ENCODE measurements at places on chromosomes 16 and 17.

GRCh38 chr16:67077871-67078270 lies 31.9 kb upstream of the PHAF1 start:
- no peak for DNase-seq

- DNase-seq, result no peak
Measured at GRCh38 chr17:19703828-19704613, 12.4 kb downstream of the SLC47A2 start.

GRCh38 chr16:53556521-53556920 lies 53.5 kb upstream of the AKTIP start:
- DNase-seq, result no peak

DNA sequence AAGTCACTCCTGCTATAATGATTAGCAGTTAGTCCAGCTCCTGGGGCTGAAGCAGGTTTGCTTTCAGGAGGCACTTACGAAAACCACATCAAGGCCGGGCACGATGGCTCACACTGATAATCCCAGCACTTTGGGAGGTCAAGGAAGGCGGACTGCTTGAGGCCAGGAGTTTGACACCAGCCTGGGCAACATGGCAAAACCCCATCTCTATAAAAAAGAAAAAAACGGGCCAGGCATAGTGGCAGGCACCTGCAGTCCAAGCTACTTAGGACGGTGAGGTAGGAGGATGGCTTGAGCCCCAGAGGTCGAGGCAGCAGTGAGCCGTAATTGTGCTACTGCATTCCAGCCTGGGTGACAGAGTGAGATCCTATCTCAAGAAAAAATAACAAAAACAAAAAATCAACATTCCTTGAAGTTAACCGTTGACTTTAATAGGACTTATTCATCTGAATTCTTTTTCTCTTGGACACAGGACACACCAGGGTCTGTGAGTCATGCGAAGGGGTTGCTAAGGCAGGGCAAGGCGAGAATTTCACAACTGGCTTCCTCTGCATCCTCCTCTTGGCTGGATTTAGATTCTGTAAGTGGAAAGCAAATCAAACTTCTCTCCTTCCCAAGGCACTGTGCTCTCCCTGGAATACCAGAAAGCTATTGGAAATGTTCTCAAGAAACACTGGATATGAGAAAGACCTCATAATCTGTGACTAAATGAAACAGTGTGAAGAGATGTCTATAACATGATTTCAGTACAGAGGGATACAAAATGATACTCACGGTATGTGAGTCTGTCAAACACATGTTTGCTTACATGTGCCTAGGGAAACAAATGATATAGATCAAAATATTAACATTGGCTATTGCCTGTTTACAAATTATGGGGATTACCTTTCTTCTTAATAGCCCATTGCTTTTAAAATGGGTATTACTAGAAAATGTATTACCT lies 99.5 kb downstream of the SYCE1L start:
- no peak for DNase-seq

GRCh38 chr17:73029991-73030390 lies 62.5 kb downstream of the SLC39A11 start:
- DNase-seq, result no peak

GRCh38 chr16:11484691-11485258 lies 101.9 kb downstream of the LITAF start:
- DNase-seq, result no peak

GRCh38 chr16:9384141-9384540 lies 292.7 kb downstream of the HAPSTR1 start:
- no peak for DNase-seq

- DNase-seq, result no peak
Measured at GRCh38 chr17:83190004-83190385, 110.6 kb downstream of the METRNL start.

GRCh38 chr16:49583911-49584310 lies 210.3 kb downstream of the C16orf78 start:
- DNase-seq, result no peak

DNA sequence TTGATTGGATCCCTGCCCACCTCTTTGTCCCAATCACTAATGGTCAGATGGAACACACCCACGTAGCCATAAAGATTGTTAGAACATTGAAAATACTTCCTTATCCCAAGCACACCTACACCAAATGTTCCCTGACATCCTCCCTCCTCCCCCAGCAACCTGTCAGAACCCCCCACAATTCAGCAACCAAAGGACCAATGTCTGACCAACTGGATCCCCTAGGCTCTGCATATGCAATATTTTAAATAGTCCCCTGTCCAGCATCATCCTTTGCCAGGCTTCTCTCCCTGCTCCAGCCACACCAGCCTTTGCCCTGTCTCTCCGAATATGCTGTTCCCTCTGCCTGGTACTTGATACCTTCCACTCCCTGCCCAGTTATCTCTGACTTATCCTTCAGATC lies 54.9 kb upstream of the CES5A start:
- DNase-seq, result no peak

DNA sequence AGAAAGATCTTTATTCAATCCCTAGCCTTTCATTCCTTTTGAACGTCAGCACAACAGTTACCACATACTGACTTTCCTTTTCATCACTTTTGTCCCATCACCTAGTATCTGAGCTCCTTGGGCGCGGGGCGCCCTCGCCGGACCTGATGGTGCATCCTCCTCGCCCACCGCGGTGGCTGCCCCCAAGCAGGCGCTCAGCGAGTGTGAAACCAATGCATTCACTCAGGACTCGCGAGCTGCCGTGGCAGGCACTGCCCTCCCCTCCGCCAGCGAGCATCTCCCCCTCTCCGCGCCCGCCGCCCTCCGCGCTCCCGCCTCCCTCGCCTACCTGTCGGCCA lies 756 bp downstream of the KLHL11 start:
- DNase-seq, result peak; percentile 27

DNA sequence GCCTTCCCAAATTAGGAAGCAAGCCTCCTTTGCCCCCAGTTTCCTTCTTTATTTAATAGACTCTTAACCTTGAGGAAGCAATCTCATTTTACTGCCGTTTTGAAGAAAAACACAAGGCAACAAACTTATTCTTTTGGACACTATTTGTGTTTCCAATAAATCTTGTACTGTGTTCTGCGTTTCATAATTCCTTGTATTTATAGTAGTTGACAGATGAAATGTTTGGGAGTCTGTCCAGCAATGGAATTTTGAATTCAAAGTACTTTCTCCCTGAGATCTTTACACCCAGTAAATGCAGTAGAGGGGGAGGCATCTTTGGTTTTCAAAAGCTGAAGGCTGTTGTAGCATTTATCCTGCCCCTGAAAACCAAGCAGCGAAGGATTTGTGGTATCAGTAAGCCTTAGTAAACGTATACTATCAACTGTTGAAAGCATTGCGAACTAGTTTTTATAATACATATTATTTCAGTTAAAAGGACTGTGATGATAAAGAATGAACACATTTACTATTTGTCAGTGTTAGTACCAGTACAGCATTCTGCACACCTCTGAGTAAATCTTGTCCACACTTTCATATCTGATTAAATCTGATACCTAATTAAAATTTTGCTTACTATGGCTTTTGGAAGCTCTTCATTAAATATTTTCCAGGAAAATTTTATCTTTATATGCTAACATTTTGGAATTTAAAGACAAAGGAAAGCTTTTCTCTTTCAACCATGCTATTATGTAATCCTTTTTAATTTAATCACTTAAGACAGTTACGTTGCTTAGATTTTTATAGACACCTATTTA lies 83.1 kb downstream of the TNRC6C start:
- no peak for DNase-seq

- DNase-seq, result no peak
Measured at GRCh38 chr17:14748036-14748710, 447.3 kb downstream of the HS3ST3B1 start.

GRCh38 chr17:29291163-29291752 lies 2.7 kb downstream of the NUFIP2 start:
- DNase-seq, result no peak

DNA sequence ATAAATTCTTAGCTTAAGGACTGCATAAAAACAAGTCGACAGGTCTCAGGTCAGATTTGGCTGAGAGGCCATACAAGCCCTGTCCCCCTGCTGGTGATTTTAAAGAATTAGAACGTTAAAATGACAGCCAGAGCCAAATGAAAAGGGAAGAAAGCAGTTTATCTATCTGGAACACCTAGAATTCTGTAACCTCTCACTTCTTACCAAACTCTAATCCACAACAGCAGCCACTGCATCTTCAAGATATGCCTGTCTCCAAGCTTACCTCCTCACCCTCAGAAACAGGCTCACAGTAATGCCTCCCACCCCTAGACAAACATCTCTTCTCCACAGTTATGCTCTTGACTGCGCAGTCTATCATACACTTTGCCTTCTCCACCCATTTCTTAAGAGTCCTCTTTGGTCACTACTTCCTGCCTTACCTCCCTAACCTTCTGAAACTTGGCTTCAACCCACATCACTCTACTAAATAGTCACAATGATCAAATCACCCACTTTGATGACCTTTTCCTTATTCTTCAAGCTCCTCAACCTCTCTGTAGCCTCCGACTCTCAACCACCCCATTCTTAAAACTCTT lies 14.2 kb downstream of the ANKFY1 start:
- DNase-seq, result no peak

GRCh38 chr16:2008631-2009163 lies 924 bp downstream of the ZNF598 start:
- DNase-seq, result no peak

- no peak for DNase-seq
Measured at GRCh38 chr17:71849783-71850768, 270.7 kb upstream of the SOX9 start.

DNA sequence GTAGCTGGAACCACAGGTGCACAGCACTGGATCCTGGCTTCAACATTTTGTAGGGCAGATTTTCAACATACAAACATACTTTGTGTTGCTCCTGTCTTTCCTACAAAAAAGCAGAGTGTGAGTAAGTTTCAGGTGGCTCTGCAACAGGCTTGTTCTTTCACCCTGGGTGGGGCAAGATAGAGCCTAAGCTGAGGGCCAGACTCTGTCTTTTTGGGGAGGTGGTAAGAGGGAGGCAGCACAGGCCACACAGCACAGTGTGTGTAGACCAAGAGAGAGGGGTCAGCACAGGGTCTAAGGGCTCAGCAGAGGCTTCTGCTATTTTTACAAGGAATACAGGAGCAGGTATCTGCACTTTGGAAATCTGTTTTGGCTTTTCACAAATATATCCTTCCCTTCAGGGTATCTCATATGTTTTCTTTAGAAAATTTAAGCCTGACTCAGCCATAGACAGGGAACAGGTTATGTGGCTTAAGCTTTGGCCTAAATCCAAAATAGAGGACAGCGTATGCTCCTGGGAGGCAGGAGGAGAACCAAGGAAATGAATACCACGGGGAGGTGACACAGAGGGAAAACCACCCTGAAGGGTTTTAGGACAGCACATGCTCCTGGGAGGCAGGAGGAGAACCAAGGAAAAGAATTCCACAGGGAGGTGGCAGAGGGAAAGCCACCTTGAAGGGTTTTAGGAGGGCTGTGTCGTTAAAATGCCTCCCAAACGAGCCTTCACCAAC lies 21.6 kb downstream of the EMC8 start:
- no peak for DNase-seq

GRCh38 chr16:58026139-58026704 lies 668 bp downstream of the MMP15 start:
- DNase-seq, result no peak

DNA sequence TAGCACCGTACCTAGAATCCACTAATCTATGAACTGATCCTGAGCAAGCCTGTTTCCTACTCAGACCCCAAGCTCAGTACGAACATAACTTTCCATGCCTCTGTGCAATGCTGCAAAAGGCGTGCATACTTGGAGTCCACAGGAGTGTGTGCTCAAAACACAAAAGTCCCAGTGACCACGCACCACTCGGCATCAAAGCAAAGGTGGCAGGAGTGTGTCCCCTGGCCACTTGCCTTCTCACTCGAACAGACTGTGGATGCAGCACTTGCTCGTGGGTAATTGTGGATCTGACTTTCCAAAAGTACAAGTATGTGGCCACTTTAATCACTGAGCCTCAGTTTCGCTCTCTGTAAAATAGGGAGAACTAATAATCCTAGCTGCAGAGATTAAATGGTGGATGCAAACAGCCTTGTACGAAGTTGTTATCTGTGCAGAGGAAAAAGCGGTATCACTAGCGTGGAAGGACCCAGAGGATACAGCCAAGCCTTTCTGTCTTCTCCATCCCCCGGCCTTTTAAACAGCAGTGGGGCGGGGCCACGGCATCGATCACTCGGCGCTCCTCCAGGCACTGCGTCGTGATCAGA lies 311 bp upstream of the KDM8 start:
- peak; percentile 80 for DNase-seq

- DNase-seq, result no peak
Measured at GRCh38 chr17:3766779-3767178, 34.2 kb downstream of the ITGAE start.

DNA sequence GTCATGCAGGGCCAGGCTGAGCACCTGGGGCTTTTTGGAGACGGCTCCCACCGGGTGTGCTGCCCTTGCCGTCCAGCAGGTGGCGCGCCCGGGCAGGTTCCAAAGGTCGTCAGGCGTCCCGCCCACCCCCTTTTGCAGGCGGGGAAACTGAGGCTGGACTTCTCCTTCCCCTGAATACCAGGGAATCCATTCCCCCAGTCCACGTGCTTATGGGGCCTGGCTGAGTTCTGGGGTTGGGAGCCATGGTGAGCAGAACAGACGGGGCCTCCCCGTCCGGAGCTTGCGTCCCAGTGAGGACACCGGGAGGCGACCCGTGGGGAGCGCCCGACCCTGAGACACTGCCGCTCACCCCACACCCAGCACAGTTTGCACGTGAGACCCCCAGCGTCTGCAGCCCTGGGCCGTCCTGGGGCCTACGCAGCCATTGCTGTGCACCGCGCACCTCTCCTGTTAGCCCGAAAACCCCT lies 51.8 kb upstream of the JPH3 start:
- DNase-seq, result peak; percentile 16

GRCh38 chr16:27462200-27462845 lies 60.3 kb downstream of the IL21R start:
- no peak for DNase-seq

DNA sequence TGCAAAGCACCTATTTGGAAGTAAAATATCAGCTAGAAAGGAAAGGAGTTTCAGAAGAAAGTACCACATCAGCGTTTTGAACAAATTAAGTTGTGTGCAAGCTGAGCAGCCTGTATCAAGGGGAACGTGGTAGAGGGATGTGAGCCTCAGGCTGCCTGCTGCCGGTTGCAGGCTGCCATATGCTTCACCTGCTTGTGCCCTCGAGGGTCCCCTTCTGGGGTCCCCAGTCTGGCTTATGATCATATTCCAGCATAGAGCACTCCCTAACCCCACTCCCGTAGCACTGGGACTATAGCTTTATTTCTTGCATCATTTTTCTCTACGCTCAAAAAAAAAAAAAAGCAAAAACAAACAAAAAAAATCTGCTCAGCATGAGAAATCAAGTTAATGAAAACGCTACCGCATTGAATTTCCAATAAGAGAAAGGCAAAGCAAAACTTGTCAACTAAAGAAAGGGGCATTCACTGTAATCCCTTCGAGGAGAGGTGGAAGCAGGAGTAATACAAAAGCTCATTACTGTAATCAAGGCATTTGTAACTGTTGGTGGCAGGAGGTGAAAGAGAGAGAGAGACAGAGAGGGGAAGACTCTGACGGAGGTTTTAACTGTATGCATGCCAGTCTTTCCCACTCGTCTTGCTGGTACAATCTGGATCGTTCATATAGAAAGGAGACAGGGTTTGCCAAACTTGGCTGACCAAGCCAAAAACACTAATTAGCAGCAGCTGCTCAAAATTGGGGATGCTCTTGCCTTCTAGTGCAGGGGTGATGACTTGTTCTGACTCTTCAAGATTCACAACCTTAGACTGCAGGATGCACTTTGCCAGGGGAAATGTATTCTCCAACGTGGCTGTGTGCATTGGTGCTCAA lies 258.2 kb upstream of the HSBP1 start:
- no peak for DNase-seq

- no peak for DNase-seq
Measured at GRCh38 chr16:56691885-56692284, 9.6 kb downstream of the MT1X start.
